Testis (tissue), 5 donors: ENCODE measurements at places on chromosomes 6 and 20.

DNA sequence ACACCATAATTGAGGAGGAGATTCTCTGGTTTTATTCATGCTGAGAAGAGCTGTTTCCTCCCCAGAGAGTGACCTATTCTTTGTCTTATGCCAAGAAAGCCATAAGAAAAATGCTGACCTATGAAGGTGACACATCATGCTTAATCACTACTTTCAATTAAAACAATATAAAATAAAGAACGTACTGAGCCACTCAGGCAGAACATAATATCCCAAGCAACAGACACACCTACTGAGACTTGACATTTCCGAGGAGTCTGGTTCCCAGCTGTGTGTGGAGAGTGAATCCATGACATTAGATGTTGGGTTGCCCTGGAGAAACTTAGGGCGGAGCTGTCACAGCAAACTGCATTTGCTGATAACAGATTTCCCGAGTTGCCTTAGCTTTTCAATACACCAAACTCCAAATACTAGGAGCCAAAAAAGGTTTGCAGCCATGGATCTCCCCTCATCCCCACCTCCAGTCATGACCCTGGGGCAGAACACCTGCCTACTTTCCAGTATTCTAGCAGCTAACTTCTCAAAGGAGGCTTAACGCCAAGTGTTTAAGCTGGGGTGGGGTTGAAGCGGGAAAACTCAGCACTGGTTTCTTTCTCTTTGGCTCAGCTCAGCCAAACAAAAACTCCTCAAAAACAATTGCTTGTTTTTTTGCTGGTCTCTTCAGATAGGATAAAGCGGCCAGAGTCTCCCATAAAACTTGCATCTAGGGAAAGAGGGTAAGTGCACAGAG, 92.2 kb downstream of the BACH2 start:
- no peak for DNase-seq

- no peak for DNase-seq
These were observed 6.2 kb downstream of the UNC5CL start for GRCh38 chr6:41032830-41033229.

GRCh38 chr6:12657884-12658283, 58.7 kb upstream of the PHACTR1 start:
- DNase-seq, result no peak

- peak; percentile 63 for DNase-seq
These were observed 8.7 kb downstream of the TRIM38 start for GRCh38 chr6:25971187-25971821.
